ENCODE measurements at places on chromosomes 16 and 17.

GRCh38 chr17:80833952-80834892 is 157.4 kb upstream of the CHMP6 start:
- DNase-seq = no peak

- no peak for DNase-seq
Observed at GRCh38 chr17:53996890-53997289, 174.2 kb downstream of the KIF2B start.

- DNase-seq = peak; percentile 29
Observed at GRCh38 chr16:67537636-67538591, 9.3 kb downstream of the RIPOR1 start.

DNA sequence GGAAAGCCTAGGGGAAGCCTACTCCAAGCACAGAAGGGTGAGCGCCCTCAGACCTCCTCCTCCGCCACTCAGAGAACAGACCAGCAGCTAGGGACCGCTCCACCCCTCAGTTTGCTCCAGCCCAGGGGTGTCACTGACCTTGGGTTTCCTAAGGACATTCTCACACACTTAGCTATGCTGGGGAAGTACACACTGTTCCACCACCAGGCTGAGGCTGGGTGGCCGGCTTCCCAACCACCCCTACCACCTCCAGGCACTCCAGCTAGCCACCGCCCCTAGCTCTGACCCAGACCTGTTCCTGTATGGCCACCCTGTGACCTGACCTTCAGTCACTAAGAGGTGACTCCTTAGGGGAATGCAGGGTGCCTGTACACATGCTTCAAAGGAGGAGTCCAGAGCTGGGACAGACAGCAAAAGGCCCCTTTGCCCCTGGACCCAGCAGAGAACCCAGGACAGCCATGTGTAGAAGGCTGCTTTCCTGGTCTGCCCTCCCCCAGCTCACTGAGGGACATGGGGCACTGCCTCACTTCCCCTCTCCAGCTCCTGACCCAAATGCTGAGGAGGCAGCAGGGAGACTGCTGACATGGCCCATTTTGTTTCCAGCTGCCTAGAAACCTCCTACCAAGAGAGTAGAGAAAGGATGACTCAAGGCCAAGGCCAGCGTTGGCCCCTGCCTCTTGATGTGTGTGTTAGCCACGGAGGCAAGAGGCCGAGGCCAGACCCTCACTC is 6.7 kb downstream of the HSPB9 start:
- DNase-seq = no peak

- no peak for DNase-seq
Observed at GRCh38 chr17:65538675-65539529, 22.5 kb downstream of the AXIN2 start.

DNA sequence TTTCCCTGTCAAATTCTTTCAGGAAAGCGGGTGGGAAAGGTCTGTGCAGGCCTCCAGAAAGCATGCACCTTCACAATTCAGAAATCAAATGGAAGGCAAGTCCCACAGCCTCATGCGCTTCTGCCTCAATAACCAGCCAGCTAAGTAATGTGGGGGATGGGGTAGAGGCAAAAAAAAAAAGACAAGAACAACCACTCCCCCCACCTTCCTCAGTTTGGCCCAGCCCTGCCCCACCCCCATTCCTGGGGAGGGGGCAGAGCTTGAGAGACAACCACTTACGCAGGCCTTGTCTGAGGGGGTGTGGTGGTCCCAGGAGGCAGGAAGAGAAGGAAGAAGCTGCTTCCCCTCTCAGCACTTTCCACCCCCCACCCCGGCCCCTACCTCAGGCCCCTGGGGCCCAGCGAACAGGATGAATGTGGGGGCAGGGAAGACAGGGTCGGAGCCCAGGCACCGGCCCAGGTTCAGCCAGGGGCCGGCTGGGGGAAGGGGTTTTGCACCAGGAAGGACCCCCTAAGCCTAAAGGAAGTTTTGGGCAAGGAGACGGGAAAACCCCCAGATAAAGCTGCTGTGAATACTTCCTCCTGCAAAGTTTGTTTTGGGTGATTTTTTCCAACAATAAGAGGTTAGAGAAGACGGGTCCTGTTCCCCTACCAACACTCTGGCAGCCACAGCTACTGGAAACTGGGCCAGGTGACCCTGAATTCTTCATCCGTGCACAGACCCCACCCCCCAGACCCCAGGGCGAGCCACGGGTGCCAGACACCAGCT is 1.2 kb downstream of the JUP start:
- DNase-seq = no peak

- DNase-seq = peak; percentile 50
Observed at GRCh38 chr17:44198721-44199552, 747 bp downstream of the ATXN7L3 start.

DNA sequence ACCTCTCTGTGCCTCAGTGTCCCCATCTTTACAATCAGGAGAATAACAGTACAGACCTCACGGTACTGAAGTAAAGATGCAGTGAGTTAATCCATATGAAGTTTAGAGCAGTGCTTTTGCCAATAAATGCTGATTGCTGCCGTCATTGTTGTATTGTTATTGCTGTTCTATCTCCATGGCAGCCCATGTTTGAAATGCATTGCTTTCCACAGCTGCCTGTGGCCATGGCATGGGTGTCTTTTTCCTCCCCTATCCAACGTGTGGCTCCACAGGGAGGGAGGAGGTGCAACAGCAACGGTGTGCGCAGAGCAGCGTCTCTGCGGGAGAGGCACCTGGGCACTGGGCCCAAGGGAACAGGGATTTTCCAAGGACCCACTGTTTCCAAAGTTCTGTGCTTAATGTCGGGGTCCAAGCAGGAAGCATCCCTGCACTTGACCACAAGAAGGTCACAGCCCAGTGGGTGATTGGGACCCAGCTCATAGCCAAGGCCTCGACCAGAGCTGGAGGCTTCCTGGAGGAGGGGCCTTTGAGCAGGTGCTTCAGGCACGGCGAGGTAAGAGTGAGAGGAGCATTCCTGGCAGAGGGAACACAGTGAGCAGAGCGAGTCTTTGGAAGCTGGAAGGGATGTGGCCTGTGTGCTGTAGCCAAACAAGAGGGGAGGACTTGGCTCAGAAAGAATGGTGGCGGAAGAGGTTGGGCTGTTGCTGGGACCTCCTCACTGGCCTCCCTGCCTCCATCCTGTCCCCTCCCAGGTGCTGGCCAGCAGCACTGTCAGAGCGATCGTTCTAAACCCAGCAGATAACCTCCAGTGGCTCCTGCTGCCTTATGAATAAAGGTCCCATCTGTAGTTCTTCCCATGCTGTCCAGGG is 3.9 kb downstream of the RAI1 start:
- no peak for DNase-seq

DNA sequence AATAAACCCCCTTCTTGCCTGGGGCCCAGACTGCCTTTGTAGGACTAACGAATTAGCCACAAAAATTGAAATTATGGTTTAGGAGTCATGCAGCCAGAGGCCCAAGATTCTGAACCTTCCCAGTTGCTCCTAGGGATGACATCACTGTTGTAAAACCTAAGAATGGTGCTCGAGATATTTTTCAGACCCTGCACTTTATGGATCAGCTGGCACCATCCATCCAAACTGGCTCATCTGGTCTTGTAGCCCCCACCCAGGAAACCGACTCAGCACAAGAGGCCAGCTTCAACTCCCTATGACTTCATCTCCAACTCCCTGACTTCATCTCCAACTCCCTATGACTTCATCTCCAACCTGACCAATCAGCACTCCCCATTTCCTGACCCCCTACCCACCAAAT is 10.9 kb upstream of the EVPL start:
- DNase-seq = no peak

GRCh38 chr16:13335879-13336278 is 434.5 kb downstream of the SHISA9 start:
- DNase-seq = no peak

DNA sequence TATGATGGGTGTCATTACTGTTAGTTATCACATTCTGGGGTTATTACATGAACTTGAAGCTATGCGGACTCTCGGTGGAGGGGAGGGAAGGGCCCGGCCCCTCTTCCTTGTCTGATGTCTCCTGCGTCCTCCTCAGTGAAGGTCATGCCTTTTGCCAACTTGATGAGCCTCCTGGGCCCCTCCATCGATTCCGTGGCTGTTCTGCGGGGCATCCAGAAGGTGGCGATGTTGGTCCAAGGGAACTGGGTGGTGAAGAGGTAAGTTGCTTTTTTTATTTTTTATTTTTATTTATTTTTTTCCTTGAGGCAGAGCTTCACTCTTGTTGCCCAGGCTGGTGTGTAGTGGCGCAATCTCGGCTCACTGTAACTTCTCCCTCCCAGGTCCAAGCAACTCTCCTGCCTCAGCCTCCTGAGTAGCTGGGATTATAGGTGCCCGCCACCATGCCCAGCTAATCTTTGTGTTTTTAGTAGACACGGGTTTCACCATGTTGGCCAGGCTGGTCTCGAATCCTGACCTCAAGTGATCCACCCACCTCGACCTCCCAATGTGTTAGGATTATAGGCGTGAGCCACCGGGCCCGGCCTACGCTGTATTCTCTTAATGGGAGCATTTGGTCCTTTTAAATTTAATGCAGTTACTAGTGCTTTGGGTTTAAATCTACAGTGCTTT is 21.6 kb downstream of the POLR3E start:
- peak; percentile 19 for DNase-seq

DNA sequence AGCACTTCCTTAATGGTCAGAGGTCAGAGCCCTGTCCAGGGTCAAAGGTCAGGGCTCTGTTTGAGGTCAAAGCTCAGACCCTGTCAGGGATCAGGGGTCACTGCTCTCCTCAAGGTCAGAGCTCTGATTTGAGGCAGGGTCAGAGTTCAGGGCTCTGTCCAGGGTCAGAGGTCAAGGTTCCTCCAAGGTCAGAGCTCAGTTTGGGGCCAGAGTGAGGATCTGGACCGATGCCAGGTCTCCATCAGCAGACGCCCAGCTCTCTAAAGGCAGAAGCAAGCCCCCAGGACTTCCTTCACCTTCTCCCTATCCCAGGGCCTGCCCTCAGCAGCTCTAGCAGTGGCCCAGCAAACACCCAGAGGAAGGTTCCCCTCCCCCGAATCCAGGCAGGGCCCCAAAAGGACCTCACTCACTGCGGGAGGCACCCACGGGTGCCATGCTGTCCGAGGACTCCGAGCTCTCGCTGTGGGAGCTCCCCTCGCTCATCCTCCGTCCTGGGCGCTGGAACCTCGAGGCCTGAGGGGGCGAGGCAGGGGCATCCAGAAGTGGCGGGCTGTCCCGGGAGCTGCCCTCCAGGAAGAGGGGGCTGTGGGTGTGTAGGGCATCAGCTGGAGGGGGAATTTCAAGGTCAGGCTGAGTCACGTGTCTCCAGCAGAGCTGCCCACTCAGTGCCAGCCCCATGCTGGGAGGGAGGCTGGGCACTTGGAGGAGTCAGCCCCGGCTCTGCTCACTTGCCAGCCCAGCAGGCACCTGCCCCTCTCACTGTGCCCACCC is 26.7 kb downstream of the PIMREG start:
- DNase-seq = no peak

DNA sequence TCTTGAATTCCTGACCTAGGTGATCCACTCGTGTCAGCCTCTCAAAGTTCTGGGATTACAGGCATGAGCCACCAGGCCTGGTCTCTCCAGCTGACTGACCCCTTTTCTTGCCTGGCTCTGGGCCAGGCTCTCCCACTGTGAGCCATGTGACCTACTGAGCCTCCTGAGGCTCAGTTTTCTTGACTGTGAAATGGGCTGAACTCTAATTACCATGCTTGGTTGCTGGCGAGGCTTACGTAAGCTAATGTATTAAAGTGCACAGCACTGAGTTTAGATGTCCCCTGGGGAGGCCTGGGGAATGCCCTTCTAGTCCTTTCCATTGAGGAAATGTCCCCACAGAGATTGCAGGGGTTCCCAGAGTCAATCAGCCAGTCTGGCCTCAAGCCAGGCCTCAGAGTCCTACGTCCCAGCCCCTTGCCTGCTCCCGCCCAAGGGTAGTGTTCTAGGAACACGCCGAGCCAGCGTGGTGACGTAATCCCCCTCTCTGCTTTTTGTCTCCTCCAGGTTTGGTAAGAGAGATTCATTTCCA is 45.8 kb upstream of the LGALS9 start:
- no peak for DNase-seq

DNA sequence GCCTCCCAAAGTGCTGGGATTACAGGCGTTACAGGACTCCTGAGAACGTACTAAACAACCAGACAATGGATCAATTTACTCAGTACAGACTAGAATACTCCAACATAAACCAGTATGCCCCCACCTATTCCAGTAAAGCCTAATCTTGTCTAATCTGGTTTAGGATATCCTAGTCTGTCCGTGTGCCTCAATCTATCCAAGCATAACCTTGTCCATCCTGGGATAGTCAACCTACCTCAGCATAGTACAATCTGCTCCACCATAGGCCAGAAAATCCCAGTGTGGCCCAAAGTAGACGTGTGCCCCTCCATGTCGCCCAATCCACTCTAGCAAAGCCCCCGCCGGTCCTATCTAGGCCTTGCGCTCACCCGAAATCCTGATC is 625 bp downstream of the DVL2 start:
- DNase-seq = no peak

DNA sequence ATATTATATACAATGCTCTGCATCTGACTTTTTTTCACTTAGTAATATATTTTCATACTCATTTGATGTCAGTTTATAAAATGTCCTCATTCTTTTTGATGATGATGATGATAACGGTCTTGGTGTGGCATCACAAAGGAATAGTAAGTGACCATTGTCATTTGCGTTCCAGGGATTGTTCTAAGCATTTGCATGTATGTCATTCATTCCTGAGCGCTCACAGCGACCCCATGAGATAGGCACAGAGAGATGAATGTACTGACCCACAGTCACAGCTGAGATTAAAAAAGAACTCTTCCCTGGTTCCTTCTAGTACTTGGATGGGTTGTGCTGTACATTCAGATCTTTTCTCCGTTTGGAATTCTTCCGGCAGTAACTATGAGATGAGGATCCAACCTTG is 21.2 kb upstream of the MSI2 start:
- DNase-seq = no peak

Data from stimulated activated CD8-positive, alpha-beta memory T cell treated with anti-CD3 and anti-CD28 coated beads, Interleukin-7, amount 100 ng/mL, for 4 hours (primary cell).